K562 (cell line): ENCODE measurements at places on chromosomes 1 and 21. TPM values are rescaled to one million over a fixed set of nuclear protein-coding genes. Genes with fewer than 3 reads are reported as not detected.

GRCh38 chr1:233647073-233647472 is 33.2 kb downstream of the KCNK1 start:
- no peak for DNase-seq

GRCh38 chr21:35855484-35855883 is 204.8 kb downstream of the SETD4 start:
- DNase-seq = no peak

GRCh38 chr1:31548534-31548906 is 27.8 kb upstream of the TINAGL1 start:
- DNase-seq = peak; percentile 51

DNA sequence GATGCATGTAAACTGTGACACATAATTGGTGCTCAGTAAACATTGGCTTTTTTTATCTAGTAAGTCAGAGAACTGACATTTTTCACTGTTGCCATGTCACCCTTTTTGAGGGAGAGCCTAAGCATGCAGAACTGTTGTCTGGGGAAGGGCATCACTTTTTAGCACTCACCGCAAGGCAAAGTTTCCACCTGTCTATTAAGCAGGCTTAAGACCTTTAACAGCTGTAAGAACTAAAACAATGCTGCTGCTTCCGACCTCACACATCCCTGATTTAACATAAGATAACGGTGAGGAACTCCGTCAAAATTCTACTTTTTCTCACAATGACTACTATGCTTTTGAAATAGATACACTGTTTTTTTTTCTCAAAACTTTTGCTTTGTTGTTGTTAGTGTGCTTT is 554.8 kb downstream of the NUF2 start:
- DNase-seq = no peak

- DNase-seq = peak; percentile 25
Measured at GRCh38 chr1:18556364-18556763, 74.3 kb upstream of the PAX7 start.

- DNase-seq = no peak
Measured at GRCh38 chr1:174676856-174677255, 229.1 kb downstream of the GPR52 start.

DNA sequence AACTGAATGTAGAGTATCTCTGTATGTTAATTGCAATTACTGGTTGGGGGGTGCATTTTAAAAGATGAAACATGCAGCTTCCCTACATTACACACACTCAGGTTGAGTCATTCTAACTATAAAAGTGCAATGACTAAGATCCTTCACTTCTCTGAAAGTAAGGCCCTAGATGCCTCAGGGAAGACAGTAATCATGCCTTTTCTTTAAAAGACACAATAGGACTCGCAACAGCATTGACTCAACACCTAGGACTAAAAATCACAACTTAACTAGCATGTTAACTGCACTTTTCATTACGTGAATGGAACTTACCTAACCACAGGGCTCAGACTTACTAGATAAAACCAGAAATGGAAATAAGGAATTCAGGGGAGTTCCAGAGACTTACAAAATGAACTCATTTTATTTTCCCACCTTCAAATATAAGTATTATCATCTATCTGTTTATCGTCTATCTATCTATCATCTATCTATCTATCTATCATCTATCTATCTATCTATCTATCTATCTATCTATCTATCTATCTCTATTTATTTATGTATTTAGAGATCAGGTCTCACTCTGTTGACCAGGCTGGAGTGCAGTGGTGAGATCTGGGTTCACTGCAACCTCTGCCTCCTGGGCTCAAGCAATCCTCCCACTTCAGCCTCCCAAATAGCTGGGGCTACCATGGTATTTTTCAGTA is 47.8 kb downstream of the CHML start:
- peak; percentile 2 for DNase-seq

GRCh38 chr1:115230281-115230680 is 107.8 kb downstream of the NGF start:
- DNase-seq = no peak

- DNase-seq = no peak
Measured at GRCh38 chr1:233005703-233006102, 55.3 kb downstream of the NTPCR start.

- DNase-seq = peak; percentile 27
Measured at GRCh38 chr1:58815686-58816071, 31.8 kb upstream of the JUN start.

DNA sequence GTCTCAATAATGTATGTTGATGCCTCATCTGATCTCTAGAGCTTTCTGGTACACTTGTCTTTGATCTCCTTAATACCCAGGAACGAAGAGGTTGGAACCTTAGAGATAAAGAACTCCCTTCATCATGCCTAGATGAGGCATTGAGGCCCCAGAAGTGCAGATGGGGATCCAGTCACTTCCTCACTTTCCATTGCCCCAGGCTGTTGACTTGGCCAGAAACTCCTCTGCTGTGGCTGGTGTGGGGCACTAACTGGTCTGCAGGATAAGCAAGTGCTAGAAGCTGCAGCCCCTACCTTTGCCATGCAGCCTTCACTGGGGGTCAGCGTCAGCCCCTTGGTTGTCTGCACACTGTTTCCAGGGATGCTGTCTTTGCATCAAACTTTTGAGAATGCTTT is 49.9 kb downstream of the STUM start:
- no peak for DNase-seq

GRCh38 chr1:179026813-179027669 is 1.3 kb downstream of the FAM20B start:
- DNase-seq = no peak

DNA sequence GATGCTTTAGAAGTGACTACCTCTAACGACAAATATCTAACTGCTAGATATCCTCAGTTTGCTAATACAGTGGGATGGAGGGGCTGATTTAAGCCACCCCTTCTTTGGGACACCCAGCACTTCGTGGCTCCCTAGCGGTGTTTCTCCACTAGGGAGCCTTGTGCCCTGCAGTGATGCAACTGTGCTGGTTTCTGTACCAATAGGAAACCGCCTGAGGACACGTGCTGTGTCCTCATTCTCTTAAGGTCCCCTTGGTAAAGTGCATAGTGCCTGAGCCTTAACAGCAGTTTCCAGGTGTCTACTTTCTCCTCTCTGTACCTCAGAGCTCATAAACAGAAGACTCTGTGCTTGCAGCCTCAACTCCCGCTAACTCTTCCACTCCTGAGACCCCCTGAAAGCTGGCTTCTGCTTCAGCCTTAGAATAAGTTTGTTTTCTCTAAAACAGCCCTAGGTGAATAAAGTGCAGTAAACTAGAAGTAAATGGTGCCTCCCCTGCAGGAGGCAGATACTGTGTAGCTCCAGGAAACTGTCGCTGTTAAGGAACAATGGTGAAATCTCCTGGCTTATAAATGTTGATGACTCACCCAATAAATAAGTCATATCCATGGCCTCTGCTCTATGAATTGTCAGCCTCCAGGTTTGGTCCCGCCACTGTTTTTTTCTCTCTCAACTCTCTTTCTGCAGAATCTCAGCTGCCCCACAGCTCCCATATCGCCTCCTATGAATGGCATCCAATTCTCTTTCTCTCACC is 130.4 kb downstream of the AK5 start:
- DNase-seq = no peak

DNA sequence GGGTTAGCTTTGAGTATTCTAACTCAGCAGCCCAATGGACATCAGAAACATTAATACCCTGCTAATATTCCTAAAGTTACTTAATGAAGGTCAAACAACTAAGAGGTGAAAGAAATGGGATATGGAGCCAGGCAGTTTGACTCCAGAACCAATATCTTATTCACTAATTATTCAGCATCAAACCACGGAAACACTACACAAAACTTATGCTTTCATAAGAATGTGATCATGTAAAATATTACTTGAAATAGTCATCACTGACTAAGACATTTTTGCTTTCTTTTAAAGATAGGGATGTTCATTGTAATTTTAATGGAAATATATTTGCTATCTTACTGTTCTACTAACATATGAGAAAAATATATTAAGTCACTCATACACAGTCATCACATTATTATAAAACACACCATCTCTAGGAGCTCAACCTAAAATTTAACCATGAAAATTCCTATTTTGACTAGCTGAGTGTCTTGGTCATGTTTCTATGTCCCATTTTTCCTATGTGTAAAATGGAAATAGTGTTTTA is 240.9 kb downstream of the KCTD3 start:
- DNase-seq = no peak

DNA sequence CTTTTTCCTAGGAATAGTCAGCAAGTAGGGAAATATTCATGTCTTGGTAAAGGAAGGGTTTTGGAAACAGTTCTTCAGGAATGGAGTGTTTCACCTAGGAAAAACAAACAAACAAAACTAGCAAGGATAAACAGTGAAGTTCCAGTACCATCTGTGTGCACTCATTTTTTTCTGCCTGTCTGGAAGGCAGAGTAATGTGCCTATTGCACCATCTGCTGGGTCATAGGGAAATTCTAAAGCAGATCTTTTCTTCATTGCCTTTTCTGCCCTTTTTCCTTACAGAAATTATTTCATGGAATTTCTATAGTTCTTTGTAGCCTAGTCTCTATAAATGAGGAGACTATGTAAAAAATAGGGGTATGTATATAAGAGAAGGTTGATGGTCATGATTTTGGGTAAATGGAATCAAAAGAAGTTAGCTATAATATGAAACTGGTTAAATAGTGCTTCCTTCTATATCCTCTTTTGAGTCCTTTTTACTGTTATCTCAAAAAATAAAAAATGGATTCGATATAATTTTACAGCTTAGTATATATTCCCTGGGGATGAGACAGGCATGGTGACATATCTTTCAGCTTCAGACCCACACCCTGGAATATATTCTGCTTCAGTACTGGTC is 3.4 kb upstream of the HRNR start:
- DNase-seq = no peak

- no peak for DNase-seq
Measured at GRCh38 chr1:113266788-113267187, 123.5 kb upstream of the MAGI3 start.

The MMP23B gene
- polyA plus RNA-seq = 0.28 and 0.80 TPM in 2 replicates

The RAB3GAP2 gene
- 19.1 and 23.2 TPM in 2 replicates for polyA plus RNA-seq

The EPHA2 gene
- polyA plus RNA-seq = 0.05 TPM in 2 replicates

The WDR64 gene
- polyA plus RNA-seq = not detected in 2 replicates

The RGL1 gene
- polyA plus RNA-seq = 0.04 and 0.08 TPM in 2 replicates

The UMODL1 gene
- polyA plus RNA-seq = not detected in 2 replicates

The RTCA gene
- polyA plus RNA-seq = 46.3 and 51.4 TPM in 2 replicates

The IQGAP3 gene
- 10.5 and 16.5 TPM in 2 replicates for polyA plus RNA-seq

The APCS gene
- polyA plus RNA-seq = not detected in 2 replicates

The PADI4 gene
- polyA plus RNA-seq = not detected in 2 replicates
